Inflammatory macrophage (primary cell): ENCODE measurements at places on chromosomes 16 and 17.
A peak's percentile ranks its signal among the peaks of the same experiment; 100 is the strongest.

- DNase-seq = no peak
These were observed 7.1 kb upstream of the ARL5C start for GRCh38 chr17:39173080-39173479.

- DNase-seq = peak; percentile 40
These were observed 628 bp downstream of the GABARAPL2 start for GRCh38 chr16:75566758-75567255.

DNA sequence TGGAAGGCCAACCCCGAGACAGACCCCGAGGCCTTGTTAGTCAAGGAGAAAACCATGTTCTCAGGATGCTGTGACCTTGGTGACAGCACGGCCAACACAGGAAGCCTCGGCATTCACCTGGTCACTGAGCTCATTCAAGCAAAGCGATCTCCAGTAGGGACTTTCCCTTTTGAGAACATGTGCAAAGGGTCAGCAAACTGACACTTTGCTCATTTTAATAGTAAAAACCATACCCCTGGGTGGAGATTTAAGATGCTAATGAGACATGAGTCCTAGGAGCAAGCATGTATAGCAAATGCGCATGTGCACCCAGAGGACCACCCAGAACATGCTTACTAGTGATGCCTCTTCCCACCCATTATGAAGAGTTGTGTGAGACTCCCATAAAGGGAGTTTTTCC lies 5.7 kb upstream of the SULT1A2 start:
- DNase-seq = no peak

DNA sequence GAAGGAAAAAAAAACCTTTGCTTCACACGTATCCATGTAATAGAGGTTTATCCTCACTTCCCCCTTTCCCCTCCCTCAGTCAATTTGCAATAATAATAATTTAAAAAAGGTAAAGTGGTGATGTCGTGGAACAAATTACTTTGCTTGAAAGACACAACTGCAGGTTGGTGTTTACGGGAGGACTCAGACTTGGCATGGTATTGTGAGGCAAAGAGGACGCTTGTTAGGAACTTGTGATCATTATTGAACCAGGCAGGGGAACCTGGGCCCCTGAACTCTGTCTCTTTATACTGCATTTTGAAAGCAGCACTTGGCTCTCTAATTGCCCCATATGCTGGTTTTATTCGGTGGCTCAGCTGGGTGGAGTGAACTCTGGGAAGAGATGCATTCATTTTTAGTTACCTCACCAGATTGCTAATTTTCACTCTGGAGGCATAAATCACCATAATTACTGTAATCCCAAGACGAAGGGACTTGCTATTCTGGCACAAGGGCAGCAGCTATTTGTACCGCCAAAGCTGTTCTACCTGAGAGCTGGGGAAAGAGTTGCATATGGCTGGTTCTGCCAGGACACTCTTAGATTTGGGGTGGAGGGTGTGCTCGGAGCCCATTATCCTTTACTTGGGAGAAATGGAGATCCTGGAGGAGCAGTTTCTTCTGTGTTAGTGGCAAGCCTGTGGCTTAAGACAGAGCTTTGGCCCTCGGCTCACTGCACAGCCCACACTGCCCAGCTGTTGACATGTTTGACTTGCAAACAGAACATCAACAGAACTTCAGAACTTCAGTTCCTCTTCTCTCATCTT lies 5.7 kb upstream of the DHX8 start:
- DNase-seq = no peak
